ENCODE measurements at places on chromosomes 13 and 19.
A peak's percentile ranks its signal among the peaks of the same experiment; 100 is the strongest.

DNA sequence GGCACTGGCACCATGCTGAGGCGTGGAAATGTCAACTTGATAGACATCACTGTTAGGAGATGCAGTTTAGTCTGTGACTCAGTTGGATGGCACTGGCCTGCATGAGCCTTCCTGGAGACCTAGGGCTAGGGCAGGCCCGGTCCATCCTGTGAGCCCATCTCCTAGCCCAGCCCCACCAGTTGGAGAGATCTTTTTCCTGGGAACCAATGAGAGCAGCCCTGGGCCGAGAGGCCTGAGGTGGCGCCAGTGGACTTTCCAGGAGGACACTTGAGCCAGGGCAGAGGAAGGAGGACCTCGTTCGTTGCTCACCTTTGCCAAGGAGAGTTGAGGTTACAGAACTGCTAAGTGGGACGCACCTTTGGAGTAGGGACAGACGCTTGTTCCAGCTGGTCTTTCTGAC lies 100.5 kb upstream of the TEX29 start:
- DNase-seq: no peak

- DNase-seq: peak; percentile 52
Measured at GRCh38 chr13:95298971-95299621, 2.2 kb downstream of the ABCC4 start.

DNA sequence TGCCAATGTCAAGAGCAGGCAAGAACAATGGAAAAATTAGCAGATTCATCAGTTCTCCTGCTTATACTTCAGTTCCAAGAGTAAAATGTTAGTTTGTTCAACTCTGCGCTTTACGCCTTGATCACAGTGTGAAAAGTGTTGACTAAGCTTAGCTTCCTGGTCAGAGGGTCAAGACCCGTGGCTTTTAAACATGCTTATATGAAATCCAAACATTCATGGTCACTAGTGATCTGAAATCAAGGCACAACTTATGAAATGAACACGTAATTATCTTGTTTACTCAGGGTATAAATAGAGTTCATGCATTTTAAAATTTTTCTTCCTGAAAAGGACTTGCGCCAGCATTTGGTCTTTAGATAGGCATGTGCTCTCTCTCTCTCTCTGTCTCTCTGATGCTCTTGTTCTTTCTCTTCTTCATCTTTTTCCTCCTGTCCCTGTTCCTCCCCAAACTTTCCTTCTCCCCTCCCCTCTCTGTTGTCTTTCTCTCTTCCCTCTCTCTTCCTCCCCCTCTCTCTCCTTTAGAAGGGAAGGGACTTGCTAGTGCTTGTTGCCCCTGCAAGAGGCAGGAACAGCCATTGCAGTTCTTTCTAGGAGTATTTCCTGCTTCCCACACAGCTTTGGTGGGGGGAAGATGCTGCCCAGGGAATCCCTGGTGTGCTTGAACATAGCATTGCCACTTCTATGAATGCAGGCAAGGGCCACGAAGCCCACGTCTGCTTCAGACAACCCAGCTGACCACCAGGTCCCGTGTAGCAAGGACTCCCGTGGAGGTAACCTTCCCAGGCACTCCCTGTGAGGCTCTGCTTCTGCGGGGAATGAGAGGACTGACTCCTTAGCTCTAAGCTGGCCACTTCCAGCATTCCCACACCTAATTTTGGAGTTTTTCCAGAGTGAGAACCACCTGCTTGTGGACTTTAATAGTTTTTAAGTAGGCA lies 7.1 kb upstream of the ZNF536 start:
- DNase-seq: no peak

- no peak for DNase-seq
Measured at GRCh38 chr13:27792393-27793218, at the start of gene GSX1. TSS of gene GSX1 (plus strand) at chr13:27792483. CDS start at chr13:27792691, 208 bp downstream.

- DNase-seq: no peak
Measured at GRCh38 chr19:2629491-2630351, 72.8 kb downstream of the GNG7 start.

GRCh38 chr19:1955171-1956121 lies 14.5 kb downstream of the CSNK1G2 start:
- DNase-seq: no peak

GRCh38 chr13:32910530-32910929 lies 105.7 kb upstream of the KL start:
- no peak for DNase-seq

DNA sequence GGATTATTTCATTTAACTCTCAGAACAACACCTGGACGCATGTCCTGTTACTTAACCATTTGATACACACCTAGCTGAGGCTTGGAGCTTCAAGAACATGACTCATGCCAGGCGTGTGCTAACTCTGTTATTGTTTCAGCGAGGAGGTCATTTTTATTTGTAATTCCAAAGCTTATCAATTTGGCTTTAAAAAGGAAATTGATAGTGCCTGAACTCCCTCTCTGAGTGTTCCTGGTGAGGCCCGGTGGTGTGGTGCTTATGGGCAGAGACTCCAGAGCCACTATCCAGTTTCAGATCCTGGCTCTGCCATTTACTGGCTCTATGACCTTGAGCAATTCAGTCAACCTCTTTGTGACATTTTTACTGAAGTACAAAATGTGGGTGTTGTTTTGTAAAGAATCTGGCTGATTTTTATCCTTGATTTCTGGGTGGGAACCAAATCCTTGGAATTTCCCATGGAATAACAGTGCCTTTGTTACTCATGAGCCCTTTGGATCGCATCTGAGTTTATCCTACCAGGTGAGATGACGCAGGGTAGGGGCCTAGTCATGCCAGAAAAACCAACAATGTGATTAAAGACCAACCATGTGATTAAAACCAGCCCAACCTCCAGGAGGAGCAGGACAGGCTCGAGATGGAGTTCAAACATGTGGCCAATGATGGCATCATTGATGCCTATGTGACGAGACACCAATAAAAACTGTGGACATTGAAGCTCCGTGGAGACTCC lies 198.8 kb downstream of the MYO16 start:
- no peak for DNase-seq

DNA sequence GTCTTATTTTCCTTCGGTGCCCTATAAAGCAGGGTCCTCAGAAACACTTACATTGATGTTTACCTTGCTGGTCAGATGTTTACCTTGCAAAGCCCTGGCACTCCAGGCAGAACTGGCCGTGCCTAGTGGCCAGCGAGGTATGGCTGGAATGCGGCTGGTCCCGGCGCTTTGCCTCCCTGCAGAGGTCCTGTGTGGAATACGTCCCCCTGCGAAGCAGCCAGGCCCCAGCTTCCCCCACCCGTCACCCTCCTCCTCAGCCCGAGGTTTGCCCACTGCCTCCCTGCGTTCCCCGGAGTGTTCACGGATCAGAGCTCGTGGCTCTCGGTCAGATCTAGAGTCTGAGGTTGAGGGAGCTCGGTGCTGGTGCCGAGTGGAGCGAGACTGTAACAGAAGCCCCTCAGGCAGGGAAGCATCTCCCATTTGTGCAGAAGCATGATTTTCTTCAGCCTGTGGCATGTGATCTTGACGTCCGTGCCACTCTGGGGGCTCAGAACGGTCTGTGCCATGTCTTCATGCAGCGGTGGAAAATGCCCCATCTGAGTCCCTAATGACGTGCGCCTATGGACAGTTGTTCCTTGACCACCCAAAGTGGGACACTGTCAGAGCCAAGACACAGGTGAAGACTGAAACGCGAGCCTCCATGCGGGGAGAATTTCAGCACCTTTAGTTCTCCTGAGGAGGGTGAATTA lies 54.8 kb upstream of the SOX1 start:
- peak; percentile 42 for DNase-seq

- DNase-seq: no peak
Measured at GRCh38 chr13:113939129-113939943, 34.5 kb downstream of the C13orf46 start.

- no peak for DNase-seq
Measured at GRCh38 chr13:22118158-22118557, 447.3 kb downstream of the FGF9 start.

GRCh38 chr19:53552001-53552721 lies 14.2 kb downstream of the ZNF331 start:
- no peak for DNase-seq

- DNase-seq: peak; percentile 70
Measured at GRCh38 chr13:109271555-109272541, 514.5 kb downstream of the IRS2 start.

DNA sequence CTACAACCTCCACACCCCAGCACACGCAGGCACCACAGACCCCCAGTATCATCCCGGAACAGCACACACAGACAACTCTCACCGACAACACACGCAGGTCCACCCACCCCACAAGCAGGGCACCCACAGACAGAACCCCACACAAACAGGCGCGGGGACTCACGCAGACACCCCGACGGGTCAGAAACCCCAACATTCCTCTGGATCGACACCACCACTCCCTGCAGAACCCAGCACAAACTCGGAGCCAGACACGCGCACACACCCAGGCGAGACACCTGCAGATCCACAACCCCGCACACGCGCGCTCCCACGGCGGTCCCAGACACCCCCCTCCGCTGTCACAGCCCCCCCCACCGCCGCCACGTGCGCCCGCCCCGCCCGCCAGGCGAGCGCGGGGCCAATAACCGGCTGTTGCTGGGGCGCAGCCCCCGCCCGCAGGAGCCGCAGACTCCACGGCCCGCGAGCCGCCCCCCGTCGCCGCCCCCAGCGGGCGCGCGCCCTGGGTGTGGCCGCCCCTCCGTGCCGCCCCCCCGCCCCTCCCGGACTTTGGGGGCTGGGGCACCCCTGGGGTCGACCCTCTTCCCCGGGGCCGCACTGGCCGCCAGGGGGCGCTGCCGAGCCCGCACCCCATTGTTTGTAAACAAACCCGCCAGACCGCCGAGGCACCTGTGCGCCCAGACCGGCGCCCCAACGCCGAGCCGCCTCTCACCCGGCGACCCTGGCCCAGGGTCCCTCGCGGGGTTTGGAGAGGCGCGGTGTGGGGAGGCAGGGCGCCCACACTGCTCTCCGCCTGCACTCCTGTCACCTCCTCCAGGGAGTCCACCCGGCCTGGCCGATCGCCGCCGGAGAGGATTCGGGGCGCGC lies 712 bp downstream of the BBC3 start:
- no peak for DNase-seq

DNA sequence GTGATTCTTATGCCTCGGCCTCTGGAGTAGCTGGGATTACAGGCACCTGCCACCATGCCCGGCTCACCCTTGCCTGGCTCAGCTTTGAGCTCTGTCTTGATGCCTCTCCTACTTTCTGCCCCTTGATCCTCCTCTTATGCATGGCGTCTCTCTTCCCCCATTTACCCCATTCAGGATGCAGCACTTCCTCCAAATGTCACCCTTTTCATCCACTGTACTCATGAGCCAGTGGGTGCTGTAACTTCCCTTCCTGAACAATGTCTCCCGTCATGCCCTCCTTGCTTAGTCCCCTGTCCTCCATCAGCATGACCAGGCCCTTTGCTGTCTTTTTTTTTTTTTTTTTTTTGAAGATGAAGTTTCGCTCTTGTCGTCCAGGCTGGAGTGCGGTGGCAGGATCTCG lies 3.4 kb upstream of the SIGLEC9 start:
- DNase-seq: no peak

DNA sequence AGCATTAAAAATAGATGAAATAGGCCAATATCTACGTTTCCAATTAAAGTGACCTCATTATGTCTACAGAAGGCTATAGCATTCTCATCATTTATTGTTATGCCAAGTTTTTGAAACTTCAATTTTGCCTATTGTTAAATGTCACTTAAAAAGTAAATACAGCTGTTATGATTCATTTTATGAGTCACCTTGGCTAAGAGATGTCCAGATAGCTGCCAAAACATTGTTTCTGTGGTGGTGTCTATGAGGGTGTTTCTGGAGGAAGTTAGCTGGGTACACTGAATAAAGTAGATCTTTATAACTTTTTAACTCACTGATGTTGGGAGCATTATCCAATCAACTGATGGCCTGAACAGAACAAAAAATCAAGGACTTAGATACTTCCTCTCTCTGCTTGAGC lies 1209.7 kb upstream of the PCDH9 start:
- peak; percentile 7 for DNase-seq

GRCh38 chr13:39419876-39420275 lies 183.1 kb downstream of the LHFPL6 start:
- DNase-seq: no peak

GRCh38 chr19:5681391-5682106 lies 722 bp downstream of the HSD11B1L start:
- no peak for DNase-seq

- no peak for DNase-seq
Measured at GRCh38 chr13:110340812-110341444, 33.8 kb downstream of the COL4A2 start.

DNA sequence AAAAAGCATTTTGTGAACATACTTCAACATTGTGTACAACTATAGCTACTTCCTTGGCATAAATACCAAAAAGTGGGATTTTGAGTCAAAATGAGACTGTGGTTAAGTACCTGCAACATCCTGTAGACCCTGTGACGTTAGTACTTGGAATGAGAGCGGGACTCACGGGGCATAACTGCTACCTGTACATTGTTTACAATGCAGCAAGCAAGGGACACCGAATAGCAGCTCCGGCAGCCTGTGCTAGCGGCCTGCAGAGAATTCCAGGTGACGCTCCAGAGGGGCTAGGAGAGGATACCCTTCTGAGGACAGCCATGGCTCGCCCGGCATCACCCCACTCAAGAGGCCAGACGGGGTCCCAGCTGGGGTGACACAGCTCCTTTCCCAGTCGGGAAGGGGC lies 824 bp upstream of the ZNF331 start:
- DNase-seq: no peak

DNA sequence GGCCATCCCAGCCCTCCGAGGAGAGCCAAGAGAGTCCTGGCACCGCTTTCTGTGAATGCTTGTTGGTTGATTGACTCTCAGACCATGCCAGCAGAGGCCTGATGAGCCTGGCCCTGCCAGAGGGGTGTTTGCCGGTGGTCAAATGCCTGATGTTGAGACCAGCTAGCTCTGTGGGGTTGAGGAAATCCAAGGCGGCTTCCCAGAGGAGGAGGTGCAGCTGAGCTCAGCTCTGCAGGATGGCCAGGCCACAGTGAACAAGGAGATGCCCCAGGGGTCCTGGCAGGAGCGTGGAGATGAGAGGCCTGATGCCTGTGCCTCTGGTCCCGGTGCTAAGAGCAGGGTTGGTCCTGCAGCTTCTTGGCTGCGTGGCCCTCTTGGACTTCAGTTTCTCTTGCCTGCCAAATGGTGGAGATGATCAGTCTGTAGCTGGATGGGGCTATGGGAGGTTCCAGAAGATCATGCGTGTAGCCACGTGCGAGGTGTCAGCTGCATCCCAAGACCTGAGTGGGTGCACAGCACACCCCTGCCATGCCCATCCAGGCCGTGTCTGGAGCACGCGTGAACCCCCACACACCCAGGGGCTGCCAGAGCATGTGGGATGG lies 16.8 kb downstream of the NFIC start:
- no peak for DNase-seq

DNA sequence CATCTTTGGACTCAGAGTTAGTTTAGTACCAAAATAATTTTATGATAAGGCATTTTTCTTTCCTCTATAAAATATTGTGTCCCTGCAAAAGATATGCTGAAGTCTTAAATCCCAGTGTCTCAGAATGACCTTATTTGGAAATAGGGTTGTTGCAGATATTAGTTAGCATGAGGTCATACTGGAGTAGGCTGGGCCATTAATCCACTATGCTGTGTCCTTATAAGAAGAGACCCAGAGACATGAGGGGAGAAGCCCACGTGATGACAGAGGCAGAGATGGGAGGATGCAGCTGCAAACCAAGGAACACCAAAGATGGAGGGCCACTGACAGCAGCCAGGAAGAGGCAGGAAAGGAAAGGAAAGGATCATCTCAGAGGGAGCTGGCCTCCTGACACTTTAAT lies 6.4 kb downstream of the POGLUT2 start:
- DNase-seq: no peak

Measured in PC-9 (cell line).